AG09319 (cell line): ENCODE measurements at places on chromosomes 11 and 22.

DNA sequence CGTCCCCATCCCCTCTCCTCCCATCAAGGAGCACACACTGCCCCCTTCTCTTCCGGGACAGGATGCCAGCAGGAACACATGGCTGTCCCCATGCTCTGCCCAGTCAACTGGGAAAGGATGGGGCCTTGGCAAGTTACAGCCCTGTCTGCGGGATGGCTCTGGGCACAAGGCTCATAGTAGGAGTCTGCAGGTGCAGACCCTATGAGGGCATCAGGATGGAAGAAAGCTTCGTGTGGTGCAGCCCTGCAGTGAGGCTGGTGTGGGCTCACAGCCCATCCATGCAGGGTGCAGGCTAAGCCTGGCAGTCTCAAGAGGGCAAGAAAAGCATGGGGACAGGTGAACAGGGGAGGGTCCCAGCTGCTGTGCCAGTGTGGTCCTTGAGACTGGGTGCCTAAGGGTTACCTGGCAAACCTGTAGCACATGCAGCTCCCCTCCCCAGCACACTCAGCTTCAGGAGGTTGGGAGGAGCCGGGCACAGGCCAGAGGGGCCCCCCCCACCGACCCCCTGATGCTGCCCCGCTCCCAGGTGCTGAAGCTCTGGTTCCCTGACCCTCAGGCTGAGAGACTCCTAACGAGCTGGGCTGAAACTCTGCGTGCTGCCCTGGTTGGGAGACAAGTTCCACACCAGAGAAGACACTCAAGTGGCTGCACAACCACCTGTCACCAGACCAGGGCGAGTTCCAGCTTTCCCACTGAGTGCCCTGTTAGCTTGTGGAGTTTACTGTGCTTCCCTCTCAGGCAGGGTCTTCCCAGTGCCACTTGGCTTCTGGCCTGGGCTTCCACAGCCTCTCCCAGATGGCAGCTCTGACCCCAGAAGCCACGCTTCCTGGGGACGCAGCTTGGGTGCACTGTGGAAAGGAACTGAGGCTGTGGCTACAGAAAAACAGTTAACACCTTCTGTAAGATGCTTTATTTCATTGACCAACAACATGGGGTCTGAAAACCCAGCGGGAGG is 3.3 kb upstream of the SCARF2 start:
- DNase-seq = no peak

GRCh38 chr11:68214173-68215086 is 1.3 kb upstream of the KMT5B start:
- DNase-seq = no peak

DNA sequence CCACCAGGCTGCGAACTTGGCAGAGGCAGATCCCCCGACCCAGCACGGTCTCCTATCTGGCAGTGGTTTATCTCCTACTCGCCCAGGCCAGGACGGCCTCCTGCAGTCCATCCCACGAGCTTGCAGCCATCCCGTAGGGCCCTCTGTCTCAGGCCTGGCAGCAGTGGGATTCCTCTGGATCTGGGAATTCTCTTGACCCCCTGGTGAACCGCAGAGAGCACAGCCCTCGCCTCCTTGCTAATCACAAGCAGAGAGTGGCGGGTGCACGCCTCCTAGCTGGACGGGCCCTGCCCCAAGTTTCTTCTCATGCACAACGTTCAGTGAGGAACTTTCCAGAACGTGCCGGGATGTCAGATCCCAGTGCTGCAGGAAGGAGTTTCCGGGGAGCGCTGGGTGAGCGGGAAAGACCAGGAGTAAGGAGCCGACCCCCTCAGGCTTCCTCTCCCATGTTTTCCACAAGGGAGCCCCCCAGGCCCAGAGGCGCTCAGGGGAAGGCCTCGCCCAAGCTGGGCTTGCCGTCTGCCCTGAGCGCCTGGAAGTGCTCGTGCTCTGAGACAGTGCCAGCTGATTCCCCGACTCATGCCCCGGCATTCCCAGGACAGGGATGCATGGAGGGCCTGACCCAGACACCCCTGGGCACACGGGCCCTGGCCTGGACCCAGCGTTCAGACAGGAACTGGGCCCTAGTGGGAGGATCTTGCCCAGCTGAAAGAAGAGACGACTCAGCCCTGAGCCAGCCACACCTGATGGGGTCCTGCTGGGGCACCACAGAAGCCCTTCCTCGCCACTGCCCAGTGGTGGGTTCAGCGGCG is 24.6 kb downstream of the IGF2 start:
- DNase-seq = no peak

GRCh38 chr11:23730307-23730998 is 766.4 kb upstream of the LUZP2 start:
- no peak for DNase-seq

DNA sequence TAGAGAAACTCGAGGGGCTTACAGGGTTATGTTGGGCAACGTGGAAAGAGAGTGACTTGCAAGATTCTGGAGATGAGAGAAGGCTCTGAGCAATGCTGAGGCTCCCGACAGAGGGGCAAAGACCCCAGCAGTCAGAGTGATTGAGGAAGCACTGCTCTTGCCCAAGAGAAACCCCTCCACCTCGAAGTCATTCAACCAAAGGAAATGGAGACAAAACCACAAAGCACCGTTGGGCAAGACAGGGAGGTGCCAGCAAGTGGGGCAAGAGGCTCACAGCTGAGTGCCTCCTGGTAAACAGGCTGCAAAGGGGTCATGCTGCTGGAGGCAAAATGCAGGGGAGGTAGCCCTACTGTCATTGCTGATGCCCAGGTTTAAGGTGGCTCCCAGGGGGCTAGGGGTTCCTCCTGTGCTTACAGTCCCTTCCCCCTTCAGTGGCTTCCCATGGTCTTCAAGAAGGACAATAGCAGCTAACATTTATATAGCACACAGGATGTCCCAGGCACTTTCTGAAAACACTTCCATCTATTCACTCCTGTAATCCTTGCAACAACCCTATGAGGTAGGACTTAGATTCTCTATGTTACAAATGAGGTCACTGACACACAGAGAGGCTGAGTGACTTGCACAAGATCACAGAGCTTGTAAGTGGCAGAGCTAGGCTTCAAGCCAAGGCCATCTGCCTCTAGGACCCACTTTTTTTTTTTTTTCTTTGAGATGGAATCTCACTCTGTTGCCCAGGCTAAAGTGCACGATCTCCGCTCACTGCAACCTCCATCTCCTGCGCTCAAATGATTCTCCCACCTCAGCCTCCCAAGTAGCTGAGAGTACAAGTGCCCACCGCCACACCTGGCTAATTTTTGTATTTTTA is 18.1 kb upstream of the MYH9 start:
- no peak for DNase-seq

- no peak for DNase-seq
Observed at GRCh38 chr11:123328281-123328867, 101.7 kb upstream of the GRAMD1B start.

GRCh38 chr11:78654071-78654470 is 79.4 kb upstream of the NARS2 start:
- no peak for DNase-seq

- DNase-seq = no peak
Observed at GRCh38 chr22:35539910-35540594, 579 bp upstream of the RASD2 start.

GRCh38 chr11:88827018-88827676 is 238.6 kb downstream of the GRM5 start:
- no peak for DNase-seq

- DNase-seq = no peak
Observed at GRCh38 chr11:18743900-18744514, 18.0 kb upstream of the IGSF22 start.

DNA sequence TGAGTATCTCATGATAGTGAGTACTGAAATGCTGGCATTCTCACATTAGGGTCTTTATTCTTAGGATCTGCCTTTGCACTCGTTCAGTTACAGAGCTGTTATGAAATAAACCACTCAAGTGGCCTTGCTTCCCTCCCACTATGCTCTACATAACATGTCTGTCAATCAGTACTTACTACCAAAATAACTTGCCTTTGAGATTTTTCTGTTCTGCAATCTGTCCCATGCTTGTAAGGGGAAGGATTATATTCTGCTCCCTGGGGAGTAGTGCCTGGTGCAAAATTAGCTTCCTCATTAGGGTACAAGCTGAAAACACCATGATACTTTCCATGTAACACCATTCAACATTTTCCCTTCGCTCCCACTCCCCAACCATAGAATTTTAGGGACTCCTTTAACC is 1.9 kb upstream of the GRAP2 start:
- DNase-seq = no peak

- DNase-seq = no peak
Observed at GRCh38 chr11:14813516-14813915, 78.5 kb downstream of the CYP2R1 start.

DNA sequence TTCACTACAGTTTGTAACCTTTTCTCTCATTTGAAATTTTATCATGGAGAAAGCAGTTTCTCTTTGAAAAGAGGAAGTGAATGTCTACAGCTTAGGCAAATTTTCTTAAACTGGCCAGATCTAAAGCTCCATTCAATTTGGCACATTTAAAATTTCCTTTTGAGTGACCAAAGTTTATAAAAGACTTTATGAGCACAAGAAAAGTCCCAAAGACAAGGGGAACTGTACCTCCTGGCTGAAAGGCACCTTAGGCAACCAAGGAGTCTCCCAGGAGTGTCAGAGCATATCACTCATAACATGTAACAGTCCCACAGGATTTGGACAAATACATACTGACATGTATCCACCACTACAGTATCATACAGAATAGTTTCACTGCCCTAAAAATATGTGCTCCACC is 41.3 kb downstream of the NARS2 start:
- no peak for DNase-seq

GRCh38 chr11:91350931-91351330 is 873.7 kb upstream of the FAT3 start:
- no peak for DNase-seq

- no peak for DNase-seq
Observed at GRCh38 chr11:2089536-2090165, 49.5 kb downstream of the IGF2 start.

GRCh38 chr11:28049338-28050216 is 58.4 kb downstream of the KIF18A start:
- no peak for DNase-seq

- no peak for DNase-seq
Observed at GRCh38 chr22:27299181-27300085, 502.1 kb downstream of the MN1 start.

DNA sequence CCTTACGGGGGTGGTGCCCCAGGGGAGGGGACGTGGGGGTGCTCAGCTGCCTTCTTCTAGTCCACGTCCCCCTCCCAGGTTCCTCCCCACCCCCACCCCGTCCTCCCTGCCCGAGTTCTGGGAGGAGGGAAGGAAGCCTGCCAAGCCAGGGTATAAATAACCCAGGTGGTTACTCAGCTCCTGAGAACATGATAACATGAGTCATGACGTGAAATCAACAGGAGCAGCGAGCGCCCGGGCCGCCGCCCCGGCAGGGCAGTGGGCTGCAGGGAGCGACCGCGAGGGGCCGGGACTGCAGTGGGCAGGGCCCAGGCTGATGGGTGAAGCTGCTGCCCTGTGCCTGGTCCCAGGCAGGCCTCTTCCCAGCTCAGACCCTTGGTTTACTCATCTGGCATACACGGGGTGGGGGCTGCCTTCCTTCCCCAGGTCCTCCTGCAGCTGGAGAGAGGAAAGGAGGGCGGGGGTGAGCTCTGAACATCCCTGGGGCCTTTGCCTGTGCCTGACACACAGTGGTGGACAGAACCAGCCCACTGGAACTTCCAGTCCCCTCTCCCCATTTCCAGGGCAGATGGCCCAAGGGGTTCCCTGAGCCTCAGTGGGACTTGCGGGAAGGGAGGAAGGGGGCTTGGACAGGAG is 8.8 kb upstream of the PDGFB start:
- no peak for DNase-seq

- no peak for DNase-seq
Observed at GRCh38 chr11:18204771-18205170, 31.8 kb downstream of the SAA4 start.

DNA sequence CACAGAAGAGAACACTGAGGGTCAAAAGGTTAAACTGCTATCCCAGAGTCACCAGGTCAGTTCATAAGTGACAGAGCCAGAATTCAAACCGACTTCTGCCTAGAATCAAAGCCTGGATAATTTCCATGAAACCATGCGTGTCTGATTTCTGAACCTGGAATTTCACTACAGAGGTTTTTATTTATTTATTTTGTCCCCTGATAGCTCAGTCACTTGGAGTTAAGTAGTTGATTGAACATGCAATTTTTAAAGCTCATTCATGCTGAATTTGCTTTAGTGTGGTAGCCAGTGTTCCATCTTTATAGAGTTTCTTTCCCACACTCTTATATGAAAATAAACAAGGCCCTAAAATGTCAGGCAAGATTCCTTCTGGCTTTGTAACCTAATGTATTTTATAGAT is 93.2 kb downstream of the NAV2 start:
- no peak for DNase-seq

DNA sequence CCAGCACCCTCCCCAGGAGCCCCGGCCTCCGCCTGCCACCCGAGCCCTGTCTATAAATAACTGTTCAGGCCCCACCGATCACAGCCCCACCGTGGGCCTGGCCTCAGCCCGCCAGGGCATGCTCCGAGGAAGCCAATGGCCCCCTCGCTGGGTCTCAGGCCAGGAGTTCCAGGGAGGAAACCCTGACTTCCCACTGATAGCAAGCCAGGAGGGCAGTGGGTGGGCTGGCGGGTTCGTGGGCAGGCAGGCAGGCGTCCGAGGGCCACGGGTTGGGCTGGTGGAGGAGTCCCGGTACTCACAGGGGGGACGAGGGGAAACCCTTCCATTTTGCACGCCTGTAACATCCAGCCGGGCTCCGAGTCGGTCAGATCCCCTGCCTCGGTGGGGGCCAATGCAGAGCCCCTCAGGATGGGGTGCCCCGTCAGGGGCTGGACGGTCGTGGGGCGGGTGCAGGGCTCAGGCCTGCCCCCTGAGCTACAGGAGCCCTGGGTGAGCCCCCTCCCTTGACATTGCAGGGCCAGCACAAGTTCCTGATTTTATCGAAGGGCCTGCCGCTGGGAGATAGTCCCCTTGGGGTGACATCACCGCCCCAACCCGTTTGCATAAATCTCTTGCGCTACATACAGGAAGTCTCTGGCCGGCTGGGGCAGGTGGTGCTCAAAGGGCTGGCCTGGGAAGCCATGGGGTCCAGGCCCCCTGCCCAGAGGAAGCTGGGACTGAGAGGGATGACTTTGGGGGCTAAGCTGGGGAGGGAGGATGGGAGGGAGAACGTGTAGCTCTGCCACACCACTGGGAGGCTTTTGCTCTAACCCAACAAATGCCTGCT is at the start of gene SPI1:
TSS of gene SPI1 (minus strand) at position 538 of the 826 bp plus-strand sequence. CDS start at position 344, 194 bp downstream.
- DNase-seq = no peak

DNA sequence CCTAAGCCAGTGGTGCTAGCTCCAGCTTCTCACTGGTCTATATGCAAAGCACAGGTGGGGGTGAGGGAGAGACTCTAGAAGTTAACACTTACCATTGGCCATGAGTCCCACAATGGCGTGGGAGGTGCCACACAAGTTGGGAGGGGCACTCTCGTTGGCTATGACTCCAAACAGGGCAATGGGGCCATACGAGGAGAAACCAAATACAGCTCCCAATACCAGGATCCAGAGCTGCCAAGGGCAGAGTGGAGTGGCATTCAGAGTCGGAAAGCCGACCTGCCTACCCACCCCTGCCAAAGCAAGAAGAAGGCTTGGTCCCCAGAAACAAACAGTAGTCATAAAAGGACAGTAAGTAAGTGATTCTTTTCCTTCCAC is 5.6 kb downstream of the SLC37A4 start:
- DNase-seq = no peak
